ENCODE measurements at places on chromosomes 11 and 22.

GRCh38 chr11:118714816-118715215 lies 35.4 kb upstream of the TREH start:
- no peak for DNase-seq

GRCh38 chr11:76152086-76152681 lies 54.1 kb downstream of the WNT11 start:
- no peak for DNase-seq

DNA sequence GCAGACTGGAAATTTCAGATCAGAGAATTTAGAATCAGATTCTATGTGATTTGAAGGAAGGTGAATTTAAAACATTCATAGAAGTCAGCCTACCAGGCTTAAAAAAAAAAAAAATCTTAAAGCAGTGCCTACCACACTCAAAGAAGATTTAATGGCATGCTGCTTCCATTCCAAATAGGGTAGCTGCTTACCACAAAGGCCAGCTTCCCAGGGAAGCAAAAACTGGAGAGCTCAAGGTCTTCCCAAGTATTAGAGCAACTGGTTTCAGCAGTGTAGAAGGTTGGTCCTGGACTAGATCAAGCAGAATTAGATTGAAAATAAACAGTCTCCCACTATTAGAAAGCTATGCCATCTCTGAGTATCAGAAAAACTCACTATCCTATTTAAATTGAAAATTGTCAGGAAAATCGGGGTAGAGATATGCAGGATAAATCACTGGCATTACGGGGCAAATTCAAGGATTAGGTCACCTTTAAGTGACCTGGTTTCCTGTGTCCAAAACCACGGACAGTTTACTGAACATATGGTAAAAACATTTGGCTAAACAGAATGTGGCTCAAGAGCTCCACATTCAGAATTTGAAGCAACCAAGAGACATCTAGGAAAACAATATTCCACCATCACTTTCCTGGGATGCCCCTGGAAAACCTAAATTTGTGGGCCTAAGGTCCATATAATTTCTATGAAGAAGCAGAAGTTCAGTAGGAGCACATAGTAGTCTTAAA lies 1.3 kb downstream of the C11orf42 start:
- no peak for DNase-seq

DNA sequence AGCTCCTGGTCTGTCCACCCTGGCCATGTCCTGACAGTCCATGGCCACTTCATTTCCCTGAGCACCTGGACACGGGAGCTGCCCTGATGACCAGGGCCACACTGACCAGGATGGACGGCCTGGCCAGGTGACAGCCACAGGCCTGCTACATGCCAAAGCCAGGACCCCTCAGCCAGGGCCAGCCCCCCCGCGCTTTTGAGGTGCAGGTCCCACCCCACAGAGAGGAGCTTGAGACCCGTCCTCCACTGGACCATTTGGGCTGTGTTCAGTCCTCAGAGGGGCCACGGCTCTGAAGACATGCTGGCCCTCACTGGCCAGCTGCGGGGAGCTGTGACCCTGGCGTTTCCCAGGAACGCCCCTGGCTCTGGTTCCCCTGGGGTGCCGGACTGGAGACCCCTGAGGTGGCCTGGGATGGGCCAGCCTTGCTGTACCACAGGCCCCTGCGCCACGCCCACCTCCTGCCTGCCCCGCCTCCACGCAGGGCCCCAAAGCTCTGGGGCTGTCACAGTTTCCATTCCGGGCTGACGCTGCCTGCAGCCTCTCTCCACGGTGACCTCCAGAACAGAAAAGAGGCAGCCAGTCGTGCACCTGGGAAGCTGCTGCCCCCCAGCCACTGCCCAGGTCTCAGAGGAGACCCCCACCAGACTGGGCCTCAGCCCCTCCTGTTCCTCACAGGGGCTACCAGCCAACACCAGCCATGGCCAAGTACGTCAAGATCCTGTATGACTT lies 18.2 kb downstream of the EPS8L2 start:
- DNase-seq, result no peak

DNA sequence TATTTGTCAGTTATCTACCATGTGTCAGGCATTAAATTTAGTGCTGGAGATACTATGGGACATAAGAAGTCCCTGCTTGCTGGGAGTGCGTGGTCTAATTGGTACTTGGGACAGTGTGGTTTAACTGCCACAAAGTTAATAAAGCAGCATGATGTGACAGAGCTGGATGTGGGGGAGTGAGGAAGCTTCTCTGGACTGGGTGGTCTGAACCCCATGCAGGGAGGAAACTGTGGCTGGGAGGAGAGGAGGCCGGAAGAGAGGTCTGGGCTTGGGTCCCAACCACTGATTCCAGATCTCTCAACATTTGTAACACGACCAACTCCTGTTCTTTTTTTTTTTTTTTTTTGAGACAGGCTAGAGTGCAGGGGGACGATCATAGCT lies 37.1 kb downstream of the ST3GAL4 start:
- DNase-seq, result no peak

DNA sequence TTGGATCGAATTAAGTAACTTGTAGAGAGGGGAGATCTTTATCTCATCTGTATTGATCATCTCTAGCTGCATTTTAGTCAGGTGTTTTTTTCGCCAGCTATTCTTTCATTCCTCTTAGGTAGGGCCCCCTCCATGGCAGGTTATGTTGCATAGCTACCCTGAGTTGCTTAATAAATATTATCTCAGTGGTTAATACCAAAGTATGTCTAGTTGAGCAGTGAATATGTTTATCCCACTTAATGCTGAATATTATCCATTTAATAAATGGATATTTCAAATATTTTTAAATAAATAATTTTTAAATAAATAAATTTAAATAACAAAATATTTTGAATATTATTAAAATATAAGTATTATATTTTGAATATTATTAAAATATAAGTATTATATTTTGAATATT lies 9.6 kb downstream of the PRRG4 start:
- no peak for DNase-seq

DNA sequence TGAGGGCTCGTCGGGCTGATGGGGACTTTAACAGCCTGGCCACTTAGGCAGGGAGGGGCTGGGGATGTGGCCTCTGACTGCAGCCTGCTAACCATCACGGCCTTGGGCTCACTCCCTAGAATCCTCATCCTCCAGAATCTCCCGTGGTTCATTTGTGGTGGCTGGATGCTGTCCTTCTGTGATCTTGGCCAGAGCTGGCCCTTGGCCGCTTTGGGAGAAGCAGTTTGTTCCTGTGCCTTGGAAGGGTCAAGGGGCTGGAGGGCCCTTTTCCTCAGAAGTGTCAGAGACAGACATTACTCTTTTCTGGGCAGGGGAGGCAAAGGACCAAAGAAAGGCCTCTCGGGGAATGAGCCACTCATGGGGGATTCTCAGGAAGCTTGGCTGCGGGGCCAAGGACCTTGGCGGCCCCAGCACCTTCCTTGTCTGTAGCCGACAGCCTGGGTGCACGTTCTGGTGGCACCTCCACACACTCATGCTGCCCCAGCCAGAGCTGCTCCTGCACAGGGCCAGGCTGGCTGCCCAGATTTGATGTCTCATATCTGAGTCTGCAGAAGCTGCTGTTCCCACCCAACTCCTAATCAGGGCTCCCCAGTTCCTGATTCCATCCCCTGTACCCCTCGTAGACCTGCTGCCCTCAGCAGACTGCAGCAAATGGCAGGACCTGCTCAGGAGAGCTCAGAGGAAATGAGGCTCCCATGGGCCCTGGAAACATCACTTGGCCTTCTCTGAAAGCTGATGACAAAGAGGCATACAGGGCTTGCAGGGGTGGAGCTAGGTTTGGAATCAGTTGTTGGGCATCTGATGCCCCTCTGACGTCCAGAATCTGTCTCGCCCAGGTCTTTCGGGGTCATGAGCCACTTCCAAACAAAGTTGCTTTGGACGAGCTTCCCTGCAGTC lies 107.7 kb downstream of the CTTN start:
- DNase-seq, result no peak

GRCh38 chr22:41448189-41448808 lies 1.7 kb upstream of the TOB2 start:
- peak; percentile 99 for DNase-seq

GRCh38 chr11:45806072-45806933 lies 1.4 kb downstream of the SLC35C1 start:
- no peak for DNase-seq

DNA sequence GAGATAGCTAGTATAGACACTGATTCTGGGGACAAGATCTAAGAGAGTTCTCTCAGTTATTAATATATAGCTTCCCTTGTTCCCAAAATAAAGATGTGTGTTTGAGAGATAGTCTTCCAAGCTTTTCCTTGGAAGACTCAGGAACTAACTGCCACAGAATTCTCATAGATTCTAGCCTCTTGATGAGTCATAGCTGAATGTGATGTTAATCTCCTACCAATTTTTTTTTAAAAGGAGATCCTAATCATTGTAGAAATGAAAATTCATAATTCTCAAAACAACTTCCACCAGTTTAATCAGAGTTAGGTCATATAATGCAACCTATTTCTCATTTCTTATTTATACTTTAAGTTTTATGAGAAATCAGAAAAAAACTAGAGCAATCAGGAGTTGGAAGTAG lies 148.8 kb downstream of the JRKL start:
- no peak for DNase-seq

DNA sequence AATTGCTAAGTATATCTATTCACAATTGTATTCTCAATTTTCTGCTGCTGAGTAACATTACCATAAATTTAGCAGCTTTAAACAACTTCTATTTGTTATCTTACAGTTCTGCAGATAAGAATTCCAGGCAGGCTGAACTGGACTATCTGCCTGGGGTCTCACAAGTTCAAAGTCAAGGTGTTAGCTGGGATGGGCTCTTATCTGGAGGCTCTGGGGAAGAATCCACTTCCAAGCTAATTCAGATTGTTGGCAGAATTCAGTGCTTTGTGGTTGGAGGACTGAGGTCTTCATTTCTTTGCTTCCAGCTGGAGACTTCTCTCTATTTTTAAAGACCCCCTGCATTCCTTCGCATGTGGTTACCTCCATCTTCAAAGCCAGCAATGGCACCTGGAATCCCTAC lies 329.9 kb upstream of the ISX start:
- no peak for DNase-seq

DNA sequence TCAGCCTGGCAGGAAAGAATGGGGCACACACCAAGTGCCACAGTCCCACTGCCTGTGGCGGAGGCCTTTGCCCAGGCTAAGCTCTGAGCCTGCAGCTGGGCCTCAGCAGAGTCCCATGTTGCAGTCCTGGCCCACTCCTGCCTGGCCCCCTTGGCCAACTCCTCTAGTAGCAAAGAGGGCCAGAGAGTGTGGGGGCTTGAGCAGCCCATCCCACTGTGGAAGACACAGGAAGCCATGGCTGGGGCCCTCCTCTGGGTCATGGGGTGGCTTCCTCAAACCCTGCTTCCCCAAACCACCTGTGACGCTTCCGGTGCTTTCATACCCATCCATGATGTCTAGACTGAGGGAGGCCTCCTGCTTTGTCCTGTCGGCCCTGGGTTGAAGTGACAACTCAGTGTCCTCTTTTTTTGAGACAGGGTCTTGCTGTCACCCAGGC lies 5.8 kb downstream of the RPS19BP1 start:
- no peak for DNase-seq

DNA sequence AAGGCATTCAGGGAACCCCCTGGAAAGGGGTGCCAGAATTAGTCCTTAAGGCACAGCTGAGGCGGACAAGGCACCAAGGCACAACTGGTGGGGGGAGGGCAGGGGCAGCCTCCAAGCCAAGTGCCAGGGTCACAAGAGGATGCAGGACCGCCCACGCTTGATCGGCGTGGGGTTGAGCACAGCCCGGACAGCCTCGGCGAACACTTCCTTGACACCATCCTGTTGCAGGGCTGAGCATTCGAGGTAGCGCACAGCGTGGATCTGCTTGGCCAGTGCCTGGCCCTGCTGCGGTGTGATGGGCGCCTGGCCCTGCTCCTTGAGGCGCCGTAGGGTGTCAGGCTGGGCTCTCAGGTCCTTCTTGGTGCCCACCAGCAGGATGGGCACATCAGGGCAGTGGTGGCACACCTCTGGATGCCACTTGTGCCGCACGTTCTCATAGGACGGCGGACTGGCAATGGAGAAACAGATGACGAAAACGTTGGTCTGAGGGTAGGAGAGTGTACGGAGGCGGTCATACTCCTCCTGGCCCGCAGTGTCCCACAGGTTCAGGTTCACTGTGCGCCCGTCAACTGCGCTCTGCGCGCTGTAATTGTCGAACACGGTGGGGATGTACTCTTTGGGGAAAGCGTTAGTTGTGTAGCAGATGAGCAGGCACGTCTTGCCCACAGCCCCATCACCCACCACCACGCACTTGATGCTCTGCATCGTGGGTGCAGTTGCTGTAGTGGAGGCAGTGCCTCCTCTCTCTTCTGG lies 13.1 kb downstream of the RHOG start:
- DNase-seq, result no peak

DNA sequence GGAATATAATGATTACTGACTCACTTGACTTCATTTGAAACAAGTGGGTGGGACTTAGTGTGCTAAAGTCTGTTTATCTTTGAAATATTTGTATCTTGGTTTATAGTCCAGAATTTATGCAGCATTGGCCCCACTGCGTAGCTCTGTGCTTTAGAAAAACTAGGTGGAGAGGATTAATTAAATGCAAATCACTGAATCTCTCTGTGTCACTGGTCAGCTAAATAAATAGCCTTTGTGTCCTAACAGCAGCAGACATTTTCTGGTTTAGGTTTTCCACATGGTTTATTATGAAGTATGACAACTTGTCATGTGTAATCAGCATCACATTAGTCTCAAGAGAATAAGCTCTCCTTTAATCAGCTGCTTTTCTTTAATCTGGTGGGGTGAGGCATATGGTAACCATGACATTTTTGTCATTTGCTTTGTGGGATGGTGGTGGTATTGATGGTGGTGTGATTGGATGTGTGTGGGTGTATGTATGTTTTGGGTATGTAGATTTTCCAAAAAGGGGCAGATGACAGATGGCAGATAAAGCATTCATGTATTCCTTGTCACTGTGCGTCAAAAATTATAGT lies 33.9 kb downstream of the BCL2L13 start:
- no peak for DNase-seq

DNA sequence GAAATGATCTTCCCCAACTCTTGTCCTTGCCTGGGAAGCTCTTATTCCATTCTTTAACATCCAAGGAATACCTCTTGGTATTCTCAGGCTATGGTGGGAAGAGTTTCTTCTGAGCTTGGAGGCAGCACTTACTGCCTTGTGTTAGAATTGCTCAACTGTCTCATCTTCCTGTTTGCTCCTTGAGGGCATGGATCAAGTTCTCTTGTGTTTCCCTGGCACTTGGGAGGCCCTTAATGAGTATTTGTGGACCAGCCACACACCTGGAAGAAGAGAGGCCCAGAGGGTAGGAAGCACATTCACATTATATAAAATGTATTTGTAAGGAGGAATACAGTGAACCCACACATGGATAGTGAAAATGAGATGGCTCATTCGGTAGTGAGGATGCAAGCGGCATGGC lies 3.4 kb upstream of the SORL1-AS1 start:
- peak; percentile 12 for DNase-seq

GRCh38 chr11:3036419-3036818 lies 20.8 kb downstream of the CARS1 start:
- no peak for DNase-seq

GRCh38 chr11:83235825-83236224 lies 42.3 kb downstream of the ANKRD42 start:
- no peak for DNase-seq

GRCh38 chr11:2175659-2176058 lies 4.0 kb upstream of the TH start:
- peak; percentile 16 for DNase-seq

- no peak for DNase-seq
Measured at GRCh38 chr11:100865443-100866065, 178.5 kb downstream of the ARHGAP42 start.
